ENCODE measurements at places on chromosomes 4 and X.

GRCh38 chr4:161252520-161253141, 911.2 kb downstream of the FSTL5 start:
- no peak overlapping the region for H3K27ac ChIP-seq
- no peak for DNase-seq
- H3K4me1 ChIP-seq, result no peaks in the 10 kb centered on the region
- no peaks in the 10 kb centered on the region for H3K36me3 ChIP-seq
- no peaks in the 10 kb centered on the region for H3K27me3 ChIP-seq
- H3K4me3 ChIP-seq, result no peak overlapping the region

GRCh38 chr4:168761066-168761465, 249.0 kb downstream of the CBR4 start:
- no peaks in the 10 kb centered on the region for H3K27me3 ChIP-seq
- no peaks in the 10 kb centered on the region for H3K4me1 ChIP-seq
- DNase-seq, result no peak
- H3K27ac ChIP-seq, result no peak overlapping the region

DNA sequence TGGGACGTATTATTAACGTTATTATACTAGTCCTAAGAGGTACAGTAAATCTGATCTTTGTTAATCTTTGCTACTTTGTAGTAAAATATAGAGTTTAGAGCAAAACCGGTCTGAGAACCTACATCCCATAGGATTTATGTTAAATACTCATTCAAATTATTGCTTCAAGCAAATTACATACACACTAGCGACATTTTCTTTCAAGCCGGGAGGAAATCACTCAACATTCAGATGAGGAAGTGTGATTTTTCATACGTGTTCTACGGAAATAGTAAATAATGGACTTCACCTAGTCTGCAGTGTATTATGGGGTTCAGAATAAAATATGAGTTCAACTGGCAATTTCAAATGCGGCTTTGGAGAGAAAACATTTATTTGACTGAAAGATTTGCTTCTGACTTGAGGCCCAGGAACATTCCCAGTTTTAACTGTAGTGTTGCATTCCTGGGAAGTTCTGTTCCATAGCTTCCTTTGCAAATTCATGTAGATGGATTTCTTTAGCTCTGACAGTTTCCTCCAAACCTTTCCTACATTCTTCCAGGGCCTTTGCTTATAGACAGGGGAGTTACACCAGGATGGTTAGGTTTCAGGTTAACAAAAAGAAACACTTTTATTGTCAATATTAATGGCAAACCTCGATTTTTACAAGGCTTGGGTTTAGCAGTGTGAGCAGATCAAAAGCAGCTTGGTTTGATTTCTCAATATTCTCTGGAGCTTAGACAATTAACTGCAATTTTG, 5.3 kb upstream of the HAND2 start:
- H3K4me1 ChIP-seq, result peaks cover 15% of the 10 kb centered on the region
- H3K36me3 ChIP-seq, result no peaks in the 10 kb centered on the region
- H3K4me3 ChIP-seq, result no peak overlapping the region
- H3K27ac ChIP-seq, result no peak overlapping the region

DNA sequence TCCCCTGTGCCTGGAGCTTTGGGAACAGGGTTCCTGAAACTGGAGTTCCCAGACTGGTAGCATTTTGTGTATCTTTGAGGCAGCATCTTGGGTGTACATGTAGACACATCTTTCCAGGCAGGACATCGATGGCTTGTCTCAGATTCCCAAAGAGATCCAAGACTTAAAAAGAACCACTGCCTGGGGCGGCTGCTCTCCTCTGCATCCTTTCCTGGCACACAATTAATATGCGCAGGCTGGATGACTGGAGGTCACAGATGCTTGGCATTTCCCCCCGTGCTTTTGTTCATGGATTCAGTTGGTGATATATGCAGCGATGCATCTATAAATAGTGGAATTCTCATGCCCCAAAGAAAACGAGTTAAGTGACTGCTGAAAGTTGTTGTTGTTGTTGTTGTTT, 80.5 kb downstream of the CLDN34 start:
- no peaks in the 10 kb centered on the region for H3K27me3 ChIP-seq
- no peak overlapping the region for H3K4me3 ChIP-seq
- no peak for DNase-seq
- no peaks in the 10 kb centered on the region for H3K4me1 ChIP-seq

GRCh38 chr4:4754641-4755040, 104.8 kb upstream of the MSX1 start:
- H3K4me1 ChIP-seq, result no peaks in the 10 kb centered on the region
- H3K4me3 ChIP-seq, result no peak overlapping the region
- DNase-seq, result no peak
- H3K27me3 ChIP-seq, result no peaks in the 10 kb centered on the region
- H3K36me3 ChIP-seq, result no peaks in the 10 kb centered on the region
- no peak overlapping the region for H3K27ac ChIP-seq

GRCh38 chr4:138003248-138003647, 238.9 kb downstream of the SLC7A11 start:
- H3K4me1 ChIP-seq, result no peaks in the 10 kb centered on the region
- no peak overlapping the region for H3K4me3 ChIP-seq
- no peaks in the 10 kb centered on the region for H3K27me3 ChIP-seq
- H3K36me3 ChIP-seq, result no peaks in the 10 kb centered on the region
- DNase-seq, result no peak

- H3K4me3 ChIP-seq, result no peak overlapping the region
- no peak for DNase-seq
- H3K36me3 ChIP-seq, result no peaks in the 10 kb centered on the region
- H3K27me3 ChIP-seq, result no peaks in the 10 kb centered on the region
- H3K27ac ChIP-seq, result no peak overlapping the region
Observed at GRCh38 chr4:81826817-81827424, 355.2 kb upstream of the RASGEF1B start.

DNA sequence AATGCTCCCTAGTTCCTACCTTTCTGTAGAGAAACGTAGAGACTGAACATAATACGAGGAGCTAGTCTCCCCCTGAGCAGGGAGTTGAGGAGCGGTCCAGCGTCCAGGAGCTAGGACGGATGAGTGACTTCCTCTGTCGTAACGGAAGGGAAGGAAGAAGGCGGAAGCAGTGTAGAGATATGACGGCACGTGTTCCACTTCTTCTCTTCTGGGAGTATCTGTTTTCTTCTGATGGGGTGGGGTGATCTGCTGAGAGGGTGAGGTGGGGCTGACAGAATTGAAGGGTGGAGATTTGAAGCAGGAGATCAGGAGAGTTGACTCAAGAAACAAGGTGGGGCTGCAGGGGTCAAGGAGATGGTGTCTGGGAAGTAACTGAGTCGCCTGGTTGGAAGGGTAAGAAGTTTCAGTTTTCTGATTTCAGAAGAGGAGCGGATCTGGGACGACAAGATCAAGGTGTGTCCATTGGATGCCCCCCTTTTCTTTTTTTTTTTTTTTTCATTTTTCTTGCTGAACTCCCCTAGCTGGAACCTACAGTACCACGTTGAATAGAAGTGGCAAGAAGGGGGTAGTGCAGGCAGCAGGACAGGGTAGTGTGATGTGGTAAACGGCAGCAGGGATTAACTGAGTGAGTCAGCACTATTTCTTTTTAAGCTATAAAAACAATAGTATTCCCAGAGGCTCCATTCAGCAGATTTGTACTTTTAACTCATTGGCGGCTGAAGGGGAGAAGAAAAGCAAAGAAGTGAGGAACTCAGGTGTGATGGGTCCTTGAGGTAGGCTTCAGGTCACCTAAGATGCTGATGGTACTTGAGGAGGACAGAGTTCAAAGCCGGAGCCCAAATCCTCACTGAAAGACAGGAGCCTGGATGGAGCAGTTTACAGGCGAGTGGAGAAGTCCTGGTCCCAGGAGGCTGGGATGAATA, 50.8 kb upstream of the SETD7 start:
- no peak overlapping the region for H3K4me3 ChIP-seq
- no peaks in the 10 kb centered on the region for H3K36me3 ChIP-seq
- no peaks in the 10 kb centered on the region for H3K27me3 ChIP-seq
- no peak overlapping the region for H3K27ac ChIP-seq
- no peak for DNase-seq

GRCh38 chr4:169175476-169175875, 95.3 kb downstream of the SH3RF1 start:
- no peak overlapping the region for H3K27ac ChIP-seq
- H3K27me3 ChIP-seq, result no peaks in the 10 kb centered on the region
- no peaks in the 10 kb centered on the region for H3K36me3 ChIP-seq
- no peak overlapping the region for H3K4me3 ChIP-seq
- no peak for DNase-seq
- peaks cover 16% of the 10 kb centered on the region for H3K4me1 ChIP-seq
